NCI-H187 treated with DMSO at 0.1 percent for 48 hours (cell line): ENCODE measurements at places on chromosomes 1 and 21.
A peak's percentile ranks its signal among the peaks of the same experiment; 100 is the strongest.

DNA sequence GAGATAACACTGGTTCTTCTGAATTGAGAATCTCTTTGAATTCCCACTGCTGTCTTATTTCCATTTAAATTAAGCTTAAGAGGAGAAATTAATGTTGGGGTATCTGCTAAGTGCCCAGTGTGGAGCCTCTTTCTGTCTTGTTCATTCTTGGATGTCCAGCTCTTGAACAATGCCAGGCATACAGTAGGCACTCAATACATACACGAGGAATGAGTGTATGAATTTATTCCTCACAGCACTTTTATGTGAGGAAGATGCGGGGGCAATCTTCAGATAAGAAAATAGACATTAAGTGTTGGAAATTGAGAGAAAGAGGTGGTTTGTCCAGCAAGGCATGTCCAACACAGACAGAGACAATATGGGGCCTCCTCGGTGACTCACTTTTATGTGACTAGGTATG is 11.8 kb upstream of the ATF3 start:
- no peak for DNase-seq

GRCh38 chr21:41092312-41092711 is 75.6 kb upstream of the BACE2 start:
- DNase-seq: no peak

DNA sequence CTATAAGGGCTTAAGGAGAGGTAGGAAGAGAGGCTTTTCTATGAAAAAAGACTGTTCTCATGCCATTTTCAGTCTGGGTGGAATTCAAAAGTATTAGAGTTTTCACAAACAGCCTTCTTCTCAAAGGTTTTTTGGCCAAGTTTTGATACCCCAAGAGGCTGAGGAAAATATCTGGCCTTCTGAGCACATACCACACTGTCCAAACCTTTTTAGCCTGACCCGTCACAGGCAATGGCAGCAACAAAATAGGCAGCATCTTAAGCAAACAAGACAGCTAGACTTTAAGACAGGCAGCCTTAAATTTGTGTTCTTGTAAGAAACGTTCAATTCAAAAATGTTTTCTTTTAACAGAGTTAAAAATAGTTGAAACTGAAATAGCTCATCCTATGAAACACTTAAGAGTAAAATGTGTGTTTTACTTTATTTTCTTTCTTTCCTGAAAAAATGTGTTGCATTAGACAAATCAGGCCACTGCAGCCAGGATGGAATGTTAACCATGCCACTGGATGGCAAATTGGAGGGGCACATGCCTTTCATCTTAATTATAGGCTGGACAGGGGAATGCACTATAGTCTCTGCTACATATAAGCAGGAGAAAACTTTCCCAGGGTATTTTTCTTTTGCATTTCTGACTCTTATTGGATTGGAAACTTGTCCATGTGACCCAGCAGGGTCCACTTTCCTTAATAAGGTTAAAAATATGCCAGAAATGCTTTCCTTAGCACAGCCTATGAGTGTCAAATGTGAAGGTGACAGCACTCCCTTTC is 315.0 kb downstream of the TGFB2 start:
- DNase-seq: no peak

DNA sequence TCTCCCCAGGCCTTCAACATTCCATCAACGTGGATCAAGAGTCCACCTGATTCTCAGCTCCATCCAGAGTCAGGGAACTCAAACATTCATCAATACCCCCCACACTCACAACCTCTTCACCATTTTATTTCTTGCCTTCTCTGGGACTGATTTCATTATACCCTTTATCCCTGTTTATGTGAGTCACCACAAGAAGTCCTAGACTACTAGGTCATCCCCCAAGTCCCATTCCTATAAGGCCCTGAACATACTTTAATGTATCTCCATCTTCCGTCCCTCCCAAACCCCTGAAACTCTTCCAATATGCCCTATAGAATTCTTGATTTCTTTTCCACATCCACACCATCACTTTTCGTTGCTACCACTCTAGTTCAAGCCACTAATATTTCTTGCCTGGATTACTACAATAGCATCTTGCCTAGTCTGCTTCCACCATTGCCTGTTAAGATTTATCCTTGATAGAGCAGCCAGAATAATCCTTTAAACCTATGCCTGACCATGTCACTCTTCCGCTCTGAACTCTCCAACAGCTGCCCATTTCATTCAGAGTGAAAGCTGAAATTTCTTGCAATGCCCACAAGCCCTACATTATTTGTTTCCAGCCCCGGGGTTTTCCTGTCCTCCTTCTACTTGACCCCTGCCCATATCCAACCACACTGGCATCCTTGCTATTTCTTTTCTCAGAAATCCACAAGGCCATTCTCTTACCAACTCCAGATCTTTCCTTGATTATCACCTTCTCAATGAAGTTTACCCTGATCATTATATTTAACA is 9.4 kb upstream of the SAMD13 start:
- DNase-seq: no peak

DNA sequence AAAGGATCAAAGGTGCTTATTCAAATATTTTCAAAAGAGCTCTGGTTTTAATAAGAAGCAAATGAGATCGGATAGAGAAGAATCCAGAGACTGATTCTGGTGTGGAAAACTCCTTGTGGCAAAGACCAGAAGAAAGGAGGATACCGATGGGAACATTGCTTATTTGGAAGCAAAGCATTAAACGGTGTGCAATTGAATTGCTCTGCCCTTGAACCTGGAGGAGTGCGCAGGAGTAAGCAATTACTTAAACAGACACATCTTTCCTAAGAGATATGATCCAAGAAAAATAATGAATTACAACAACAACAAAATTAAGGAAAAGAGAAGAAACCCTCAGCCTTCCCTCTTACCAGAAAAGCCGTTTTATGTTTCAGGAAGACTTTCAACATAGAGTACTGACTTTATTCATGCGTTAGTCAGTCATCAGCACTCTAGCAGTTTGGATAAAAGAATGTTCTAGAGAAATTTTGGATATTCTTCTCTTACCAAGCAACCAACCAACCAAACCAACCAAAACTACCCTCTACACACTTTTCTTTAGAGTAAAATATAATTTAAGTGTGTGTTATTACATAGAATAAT is 191.7 kb downstream of the NTMT2 start:
- no peak for DNase-seq

DNA sequence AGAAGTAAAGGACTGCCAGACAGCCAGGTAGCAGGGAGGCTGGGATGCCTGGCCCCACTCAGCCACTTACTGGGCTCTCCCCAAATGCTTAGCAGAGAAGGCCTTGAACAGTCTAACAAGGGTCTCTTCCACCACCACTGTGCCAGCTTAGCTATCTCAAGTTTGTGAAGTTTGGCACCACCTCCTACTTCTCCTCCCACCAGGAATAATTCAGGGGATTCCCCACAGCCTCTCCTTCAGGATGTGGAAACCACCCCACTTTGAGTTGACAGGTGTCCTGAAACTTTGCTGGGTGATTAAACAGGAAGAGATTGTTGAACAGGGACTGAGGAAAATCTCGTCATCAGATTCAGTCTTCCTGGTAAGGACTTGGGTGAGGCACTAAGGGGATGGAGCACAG is 59.4 kb upstream of the ATP1B1 start:
- no peak for DNase-seq

- DNase-seq: no peak
Measured at GRCh38 chr1:226679853-226680516, 59.1 kb downstream of the ITPKB start.

GRCh38 chr21:15370462-15370975 is 305.7 kb upstream of the NRIP1 start:
- no peak for DNase-seq

- no peak for DNase-seq
Measured at GRCh38 chr1:18511149-18511873, 30.6 kb downstream of the KLHDC7A start.

DNA sequence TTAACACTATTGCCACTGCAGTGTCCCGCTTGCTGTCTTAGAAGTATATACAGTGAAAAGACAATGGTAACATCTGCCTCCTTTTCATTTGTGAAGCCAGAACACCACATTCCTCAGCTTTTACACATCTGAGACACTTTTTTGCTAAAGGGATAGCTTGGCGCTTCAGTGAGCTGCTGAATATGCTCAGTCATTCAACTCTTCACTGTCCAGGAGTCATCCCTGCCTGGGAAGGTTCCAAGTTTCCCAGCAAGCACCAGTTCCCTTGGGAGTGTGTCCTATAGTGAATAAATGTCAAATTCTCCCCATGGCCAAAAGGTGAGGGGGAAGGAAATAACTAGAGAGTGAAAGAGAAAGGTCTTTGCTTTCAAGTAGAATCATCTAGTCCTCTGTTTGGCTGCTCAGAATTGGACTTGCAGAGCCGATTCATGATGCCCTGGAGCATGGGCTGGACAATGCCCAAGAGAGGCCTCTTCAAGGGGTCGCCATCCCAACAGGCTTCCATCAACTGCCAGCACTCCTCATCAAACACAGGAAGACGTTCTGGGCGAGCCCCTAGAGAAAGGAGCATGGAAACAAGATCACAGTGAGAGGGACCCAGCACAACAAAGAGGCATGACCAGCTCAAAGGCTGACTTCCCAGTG is 25.5 kb upstream of the RBBP5 start:
- no peak for DNase-seq

DNA sequence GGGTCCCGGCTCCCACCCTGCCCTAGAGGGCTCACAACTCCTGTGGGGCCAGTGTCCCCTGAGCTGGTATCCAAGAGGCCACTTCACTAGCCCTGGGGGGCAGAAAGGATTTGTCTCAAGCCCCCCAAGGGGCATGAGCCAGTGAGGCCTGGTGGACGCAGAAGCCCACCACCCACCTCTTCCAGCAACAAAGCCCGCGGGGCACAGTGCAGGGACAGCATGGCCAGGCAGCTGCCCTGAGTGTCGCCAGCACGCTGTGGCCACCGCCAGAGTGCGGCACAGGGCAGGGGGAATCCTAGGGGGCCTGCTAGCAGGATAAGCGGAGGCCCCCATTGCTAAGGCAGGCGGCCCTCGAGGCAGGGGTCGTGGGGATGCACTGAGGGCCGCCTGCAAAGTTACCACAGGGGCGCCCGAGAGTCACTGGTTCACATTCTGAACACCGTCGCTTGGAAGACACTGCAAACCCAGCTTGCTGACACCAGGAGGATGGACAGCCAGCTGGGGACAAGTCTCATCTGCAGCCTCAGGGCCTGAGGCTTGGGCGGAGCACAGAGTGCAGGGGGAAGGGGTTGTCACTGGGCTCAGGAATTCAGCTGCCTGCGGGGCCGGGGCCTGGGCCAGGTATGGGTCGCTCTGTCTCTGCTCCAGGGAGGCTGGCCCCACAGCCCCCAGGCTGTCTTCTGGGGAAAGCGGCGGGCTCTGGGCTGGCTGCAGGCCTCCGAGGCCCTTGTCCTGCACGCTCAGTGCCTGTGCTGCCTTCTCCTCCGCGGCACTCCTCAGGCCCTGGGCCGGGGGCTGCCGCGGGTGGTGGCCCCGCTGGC is 26.8 kb downstream of the SLC19A1 start:
- DNase-seq: no peak

DNA sequence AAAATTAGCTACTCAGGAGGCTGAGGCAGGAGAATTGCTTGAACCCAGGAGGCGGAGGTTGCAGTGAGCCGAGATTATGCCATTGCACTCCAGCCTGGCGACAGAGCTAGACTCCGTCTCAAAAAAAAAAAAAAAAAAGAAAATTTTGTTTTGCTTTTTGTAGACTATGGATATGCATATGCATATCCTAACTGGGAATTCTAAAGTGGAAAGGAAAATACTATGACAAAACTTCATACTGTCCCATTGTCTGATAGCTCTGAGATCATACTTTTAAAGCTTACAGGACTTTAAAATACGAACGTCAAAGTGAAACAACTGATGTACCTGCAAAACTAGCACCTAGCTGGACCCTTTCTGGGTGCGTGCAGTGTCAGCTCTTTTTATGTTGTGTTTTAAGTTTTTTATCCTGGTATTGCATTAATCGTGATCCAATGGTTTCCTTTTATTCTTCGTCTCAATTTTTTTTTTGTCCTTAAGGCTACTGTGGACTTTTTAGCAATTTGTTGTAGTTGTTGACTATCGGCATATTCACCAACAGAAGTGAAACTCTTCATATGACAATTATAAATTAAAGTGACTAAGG is 19.2 kb downstream of the SPRTN start:
- no peak for DNase-seq

GRCh38 chr1:155834296-155834926 is 22.6 kb downstream of the GON4L start:
- DNase-seq: no peak

- DNase-seq: no peak
Measured at GRCh38 chr1:29270929-29271521, 34.7 kb downstream of the PTPRU start.

DNA sequence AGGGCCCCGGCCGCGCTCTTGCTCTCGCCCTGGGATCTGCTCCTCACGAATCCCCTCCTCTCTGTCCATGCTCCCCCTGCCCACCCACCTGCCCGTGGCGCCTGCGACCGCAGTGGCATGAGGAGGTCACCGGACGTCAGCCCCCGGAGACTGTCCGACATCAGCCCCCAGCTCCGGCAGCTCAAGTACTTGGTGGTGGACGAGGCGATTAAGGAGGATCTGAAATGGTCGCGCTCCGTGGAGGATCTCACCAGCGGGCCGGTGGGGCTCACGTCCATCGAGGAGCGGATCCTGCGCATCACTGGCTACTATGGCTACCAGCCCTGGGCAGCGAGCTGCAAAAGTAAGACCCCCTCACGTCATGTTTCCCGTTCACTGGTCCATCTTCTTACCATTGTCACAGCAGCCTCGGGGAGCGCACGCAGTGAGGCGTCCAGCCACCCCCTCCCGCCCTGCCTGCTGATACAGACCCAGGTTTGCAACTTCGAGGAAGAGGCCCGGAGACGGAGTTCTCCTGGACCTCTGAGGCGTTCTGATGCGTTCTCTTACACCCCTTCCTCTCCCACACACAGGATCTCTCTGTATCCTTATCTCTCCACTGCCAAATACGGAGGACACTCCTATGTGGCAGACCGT is 1.1 kb downstream of the SLC35F3 start:
- no peak for DNase-seq

GRCh38 chr21:28723646-28724045 is 269.0 kb downstream of the LTN1 start:
- DNase-seq: no peak

- no peak for DNase-seq
Measured at GRCh38 chr21:37452227-37452626, 85.7 kb downstream of the DYRK1A start.

DNA sequence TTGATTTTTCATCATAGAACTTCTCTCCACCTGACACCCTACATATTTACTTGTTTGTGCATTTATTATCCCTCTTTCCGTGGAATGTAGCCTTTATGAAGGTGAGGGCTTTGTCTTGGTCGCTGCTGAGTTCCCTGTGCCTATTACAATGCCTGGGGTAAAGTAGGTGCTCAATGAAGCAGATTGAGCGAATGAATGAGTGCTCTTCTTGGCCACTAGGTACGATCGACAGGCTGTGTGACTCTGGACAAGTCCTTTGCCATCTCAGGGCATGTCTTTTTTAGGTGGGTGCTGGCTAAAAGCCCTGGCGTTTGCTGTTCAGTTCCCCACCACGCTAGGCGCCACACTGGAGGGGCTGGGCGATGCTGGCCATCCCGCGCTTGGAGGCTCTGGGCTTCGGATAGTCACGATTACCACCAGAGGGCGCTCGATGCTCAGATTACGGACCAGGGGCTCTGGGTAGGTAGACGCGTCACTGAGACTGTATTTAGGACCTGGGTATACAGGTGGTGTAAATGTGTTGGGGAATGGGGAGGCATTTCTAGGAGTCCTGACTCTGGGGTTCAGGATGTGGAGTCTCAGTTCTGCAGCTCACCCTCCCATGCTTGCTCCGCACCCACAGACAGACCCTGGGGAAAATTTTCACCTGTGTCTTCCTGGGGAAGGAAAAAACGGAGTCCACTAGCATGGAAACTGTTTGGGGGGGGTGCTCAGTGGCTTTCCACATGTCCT is 71.0 kb upstream of the CSF3R start:
- DNase-seq: peak; percentile 31

- no peak for DNase-seq
Measured at GRCh38 chr1:156432669-156433018, 63.6 kb downstream of the RHBG start.
